ENCODE measurements at places on chromosomes 3 and 15. TPM values are rescaled to one million over a fixed set of nuclear protein-coding genes. Genes with fewer than 3 reads are reported as not detected.

DNA sequence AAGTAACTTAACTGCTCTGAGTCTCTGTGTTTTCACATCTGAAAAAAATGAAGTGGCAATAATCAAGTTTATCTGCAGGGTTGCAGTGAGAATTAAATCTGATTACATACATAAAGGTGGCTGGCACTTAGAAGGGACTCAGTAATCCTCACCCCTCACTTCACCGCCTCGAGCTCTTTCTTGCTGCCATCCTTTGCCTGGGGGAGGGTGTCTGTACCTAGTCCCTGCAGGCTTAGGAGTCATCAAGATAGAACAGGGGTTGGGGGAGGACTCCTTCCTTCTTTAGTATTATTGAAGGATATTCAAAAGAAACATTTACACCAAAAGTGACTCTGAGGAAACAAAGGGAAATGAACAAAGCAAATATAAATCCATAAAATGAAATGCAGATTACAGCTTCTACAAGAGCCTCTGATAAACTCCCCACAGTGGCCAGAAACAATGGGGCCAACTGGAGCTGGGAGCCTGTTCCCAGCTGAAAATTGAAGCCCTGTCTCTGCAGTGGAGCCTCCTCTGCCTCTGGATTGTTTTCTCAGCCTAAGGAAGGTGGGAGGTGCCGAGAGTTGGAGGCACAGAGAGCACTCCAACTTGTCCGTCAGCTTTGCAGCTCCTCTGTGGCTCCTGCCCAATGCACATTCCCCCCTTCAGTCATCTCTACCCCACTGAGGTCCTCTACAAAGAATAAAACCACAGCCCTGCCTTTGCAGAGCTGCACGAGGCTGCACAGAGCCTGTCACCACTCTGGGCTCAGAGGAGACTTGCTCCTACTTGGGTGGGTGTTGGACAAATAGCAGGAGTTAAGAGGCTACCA lies 41.8 kb downstream of the CRYGS start:
- no peak for DNase-seq

GRCh38 chr3:126040386-126040785 lies 43.5 kb downstream of the SLC41A3 start:
- DNase-seq, result no peak

DNA sequence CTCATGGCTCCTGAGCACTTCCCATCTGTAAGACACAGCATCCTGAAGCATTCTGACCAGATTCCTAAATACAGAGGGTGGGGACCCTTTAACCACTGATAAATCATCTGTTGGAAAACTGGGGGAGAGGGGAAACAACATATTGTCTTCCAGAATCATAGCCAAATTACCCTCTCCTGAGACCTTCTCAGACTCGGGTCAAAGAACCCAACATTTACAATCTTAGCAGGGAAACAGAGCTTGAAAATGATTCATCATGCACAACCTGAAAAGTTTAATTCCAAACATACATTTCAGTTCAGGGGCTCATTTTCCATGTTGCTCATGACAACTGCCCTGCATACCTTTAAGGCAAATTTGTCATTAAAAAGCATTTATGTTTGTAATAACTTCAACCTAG lies 48.5 kb upstream of the TSPAN3 start:
- no peak for DNase-seq

GRCh38 chr3:146491303-146491702 lies 21.9 kb upstream of the PLSCR2 start:
- DNase-seq, result no peak

LRRIQ4 gene
- polyA plus RNA-seq, result not detected

DNA sequence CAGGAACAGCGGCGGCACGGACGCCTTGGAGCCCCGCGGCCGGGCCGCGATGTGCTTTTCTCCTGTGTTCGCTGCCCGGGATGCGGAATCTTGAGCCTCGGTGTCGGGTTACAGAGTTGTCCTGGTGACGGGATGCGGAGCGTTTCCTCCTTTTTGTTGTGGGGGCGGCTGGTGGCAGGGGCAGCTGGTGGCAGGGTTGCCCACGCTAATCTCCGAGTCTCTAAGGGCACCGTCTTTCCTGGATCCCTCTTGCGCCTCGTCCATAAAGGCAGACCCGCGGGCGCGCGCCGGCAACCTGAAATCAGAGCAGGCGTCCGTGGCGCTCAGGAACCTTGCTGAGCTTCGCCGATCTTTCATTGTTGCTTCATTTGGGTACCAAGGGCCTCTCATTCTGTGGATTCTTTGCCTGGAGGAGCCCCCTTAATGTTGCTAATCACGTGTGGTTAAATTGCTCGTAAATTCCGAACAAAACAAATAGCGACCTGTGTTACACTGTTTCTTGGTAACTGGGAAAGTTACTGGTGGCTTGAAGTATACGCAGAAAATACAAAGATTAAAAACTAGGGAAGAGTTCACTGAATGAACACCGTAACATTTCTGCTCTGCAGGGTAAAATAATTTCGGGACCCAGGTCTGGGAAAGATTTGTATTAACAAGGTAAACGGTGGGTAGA lies 844 bp upstream of the PFN2 start:
- DNase-seq, result peak; percentile 82

DNA sequence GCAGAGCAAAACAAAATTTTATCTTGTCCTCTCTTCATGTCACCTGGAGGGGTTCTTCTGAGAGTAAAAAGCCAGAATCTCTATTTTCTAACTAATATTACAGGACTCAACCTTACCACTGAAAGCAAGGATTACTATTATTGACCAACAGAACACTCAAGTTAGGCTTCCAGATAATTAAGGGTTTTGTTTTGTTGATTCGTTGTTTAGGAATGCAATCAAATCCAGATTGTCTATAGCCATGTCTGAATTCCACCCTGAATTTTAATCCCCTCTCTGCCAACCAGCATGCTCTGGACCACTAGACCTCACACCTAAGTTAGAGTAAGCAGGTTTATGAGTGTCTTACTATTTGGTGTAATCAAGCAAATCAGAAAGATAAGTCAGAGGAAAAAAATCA lies 90.7 kb downstream of the PEAK1 start:
- no peak for DNase-seq

PRKCD gene
- polyA plus RNA-seq, result 22.2 TPM

DNA sequence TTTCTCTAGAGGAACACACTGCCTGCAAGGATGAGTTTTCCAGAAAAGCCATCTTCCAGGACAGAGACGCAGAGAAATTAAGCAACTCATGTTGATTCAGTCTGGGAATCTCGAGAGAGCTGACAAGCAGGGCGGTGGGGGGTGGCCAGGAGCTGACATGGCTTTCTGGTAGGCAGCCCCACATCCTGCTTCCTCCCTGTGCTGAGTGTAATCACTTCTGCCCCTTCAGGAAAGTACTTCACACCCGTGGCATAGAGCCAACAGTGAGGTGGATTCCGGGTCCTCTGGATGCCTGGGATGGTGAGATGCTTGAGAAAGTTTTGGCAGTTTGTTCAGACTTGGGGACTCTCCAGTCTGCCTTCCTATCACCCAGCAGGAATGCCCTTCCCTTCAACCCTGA lies 221.1 kb downstream of the SLCO3A1 start:
- no peak for DNase-seq

DNA sequence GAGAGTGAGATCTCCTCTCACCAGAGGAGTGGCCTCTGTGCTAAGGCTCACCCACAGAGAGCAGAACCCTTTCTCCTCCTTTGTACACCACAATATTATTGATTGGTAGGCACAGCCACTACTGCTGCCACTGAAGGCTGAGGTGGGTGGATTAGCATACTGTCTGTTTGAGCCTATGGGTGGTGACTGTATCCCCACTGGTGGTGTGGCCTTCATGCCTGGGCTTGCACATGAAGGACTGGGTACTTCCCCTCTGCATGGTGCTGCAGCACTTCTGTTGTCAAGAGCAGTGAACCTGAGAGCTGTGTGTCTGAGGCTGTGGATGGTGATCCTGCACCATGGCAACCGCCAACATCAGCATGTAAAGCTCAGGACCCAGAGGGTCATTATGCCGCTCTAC lies 35.7 kb upstream of the NECTIN3 start:
- peak; percentile 38 for DNase-seq

DNA sequence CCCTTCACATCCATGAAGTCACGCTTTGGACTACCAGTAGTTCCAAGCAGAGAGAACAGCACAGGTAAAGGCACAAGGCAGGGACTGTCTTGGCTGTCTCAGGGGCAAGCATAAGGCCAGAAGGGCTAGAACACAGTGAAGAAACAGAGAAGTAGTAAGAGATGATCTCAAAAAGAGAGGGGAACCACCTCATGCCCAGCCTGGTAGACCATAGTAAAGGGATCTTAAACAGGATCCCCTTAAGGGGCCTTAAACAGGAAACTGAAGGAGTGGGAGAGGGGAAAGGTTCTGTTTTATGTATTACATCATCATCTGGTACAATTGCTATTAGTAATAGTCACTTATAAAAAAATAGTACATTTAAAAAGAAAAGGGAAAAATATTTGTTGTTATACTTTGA lies 25.8 kb downstream of the P2RY1 start:
- no peak for DNase-seq

GRCh38 chr3:179269152-179269707 lies 18.3 kb upstream of the KCNMB3 start:
- no peak for DNase-seq

DNA sequence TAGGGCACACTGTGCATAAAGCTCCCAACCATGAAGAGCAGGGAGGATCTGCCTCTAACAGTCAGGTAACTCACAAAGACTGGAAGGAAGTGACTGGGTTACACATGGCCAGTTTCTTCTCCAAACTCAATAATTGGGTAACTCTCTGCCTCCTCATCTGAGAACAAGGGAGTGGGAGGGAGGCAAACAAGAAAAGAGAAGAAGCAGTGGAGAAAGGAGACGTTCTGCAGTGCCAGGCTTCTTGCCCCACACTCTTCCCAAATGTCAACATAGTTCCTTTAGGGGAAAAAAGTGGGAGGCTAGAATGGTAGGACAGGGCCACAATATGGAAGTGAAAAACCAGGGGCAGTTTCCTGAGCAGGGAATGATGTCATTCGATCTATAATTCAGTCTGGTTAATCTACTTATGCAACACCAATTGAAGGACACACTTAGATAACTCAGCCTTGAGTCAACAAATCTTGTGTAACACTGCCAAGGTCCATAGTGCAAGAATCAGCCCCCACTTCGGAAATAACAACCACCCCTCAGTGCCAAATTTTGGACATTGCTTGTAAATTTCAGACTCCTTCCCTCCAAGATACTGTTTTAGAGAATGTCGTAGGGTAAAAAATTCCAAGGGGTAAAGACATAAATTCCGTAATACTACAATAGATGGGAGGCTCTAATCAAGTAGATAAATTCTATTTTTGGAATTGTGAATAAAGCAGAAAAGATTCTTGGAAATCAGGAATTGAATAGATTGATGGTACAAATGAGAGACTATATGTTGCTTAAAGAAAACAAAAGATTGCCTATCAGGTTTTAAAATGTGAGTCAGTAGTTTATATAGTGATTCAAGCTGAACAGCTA lies 143.0 kb downstream of the LPP start:
- DNase-seq, result no peak

DNA sequence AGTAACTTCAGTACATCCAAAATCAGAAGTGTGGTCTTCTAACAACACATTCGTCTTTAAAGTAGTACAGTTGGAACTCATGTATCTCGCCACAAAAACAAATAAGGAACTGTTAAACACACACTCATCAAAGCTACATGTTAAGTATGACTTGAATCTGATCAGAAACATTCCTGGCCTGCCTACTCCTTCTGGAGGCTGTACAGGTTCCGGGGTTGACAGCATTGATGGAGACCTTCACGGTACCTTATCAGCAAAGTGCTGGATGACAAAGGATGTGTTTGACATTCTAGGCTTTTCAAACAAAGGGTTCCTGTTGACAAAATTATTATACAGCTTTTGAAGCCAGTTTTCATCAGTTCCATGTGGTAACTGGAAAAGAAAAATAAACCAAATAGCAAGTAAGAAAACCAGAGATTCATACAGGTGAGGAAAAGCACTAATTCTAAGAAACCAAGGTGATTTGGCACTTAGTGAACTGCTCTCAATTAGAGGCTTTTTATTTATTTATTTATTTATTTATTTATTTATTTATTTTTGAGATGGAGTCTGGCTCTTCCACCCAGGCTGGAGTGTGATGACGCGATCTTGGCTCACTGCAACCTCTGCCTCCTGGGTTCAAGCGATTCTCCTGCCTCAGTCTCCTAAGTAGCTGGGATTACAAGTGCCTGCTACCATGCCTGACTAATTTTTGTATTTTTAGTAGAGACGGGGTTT lies 44.3 kb downstream of the MYO5C start:
- no peak for DNase-seq

GRCh38 chr3:10873415-10873814 lies 57.4 kb downstream of the SLC6A11 start:
- DNase-seq, result no peak

DNA sequence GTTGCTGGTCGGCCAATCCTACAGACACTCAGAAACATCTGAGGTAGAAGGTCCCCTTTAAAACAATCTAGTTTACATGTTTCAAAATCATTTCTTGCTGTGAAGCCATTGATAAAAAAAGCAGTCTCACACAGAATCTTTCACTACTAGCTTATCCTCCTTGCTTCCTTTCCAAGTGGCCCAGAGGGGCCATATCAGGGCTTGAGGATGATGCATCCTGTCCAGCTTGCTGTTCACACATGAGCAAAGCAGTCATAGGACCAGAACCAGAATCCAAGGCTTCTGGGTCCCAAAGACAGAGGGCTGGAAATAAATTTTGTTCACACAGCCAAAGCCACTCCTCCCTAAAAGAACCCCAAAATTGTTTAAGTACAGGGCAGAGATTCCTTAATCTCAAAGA lies 9.2 kb upstream of the LYZL4 start:
- no peak for DNase-seq

PAK2 gene
- polyA plus RNA-seq, result 25.1 TPM

SLC35G2 gene
- 2.1 TPM for polyA plus RNA-seq

OIP5 gene
- 1.2 TPM for polyA plus RNA-seq

- no peak for DNase-seq
Measured at GRCh38 chr15:78457101-78457500, 19.1 kb downstream of the IREB2 start.

GRCh38 chr3:188194332-188194731 lies 40.4 kb downstream of the LPP start:
- DNase-seq, result no peak

DNASE1L3 gene
- polyA plus RNA-seq, result 52.9 TPM

- no peak for DNase-seq
Measured at GRCh38 chr15:96334705-96335410, 4.4 kb downstream of the NR2F2 start.

SGO1 gene
- 2.0 TPM for polyA plus RNA-seq

DNA sequence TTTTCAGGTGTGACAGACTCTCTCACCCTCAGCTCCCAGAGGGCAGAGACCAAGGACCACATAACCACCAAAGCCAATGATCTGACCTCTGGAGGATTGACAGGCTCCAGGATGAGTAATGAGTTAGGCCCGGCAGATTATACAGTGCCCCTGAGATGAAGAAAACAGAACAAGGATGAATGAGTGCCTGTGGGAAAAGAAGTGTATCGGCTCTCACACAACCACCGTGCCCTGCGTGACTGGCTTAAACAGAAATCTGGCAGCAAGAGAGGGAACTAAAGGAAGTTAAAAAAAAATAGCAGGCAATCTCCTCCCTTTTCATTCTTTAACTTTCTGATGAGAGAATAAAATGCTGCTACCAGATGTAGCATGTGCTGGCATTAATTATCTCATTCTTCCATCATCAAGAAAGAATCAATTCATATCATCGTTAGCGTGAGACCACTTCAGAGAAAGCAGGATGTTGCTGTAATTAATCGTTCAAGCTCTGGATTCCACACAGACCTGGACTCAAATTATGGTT lies 227.5 kb upstream of the COL8A1 start:
- peak; percentile 42 for DNase-seq

All from spleen (tissue), 13 donors.